ENCODE measurements at places on chromosomes 5 and 9.

- no peak for DNase-seq
Measured at GRCh38 chr5:81081461-81081835, 121.3 kb downstream of the RASGRF2 start.

DNA sequence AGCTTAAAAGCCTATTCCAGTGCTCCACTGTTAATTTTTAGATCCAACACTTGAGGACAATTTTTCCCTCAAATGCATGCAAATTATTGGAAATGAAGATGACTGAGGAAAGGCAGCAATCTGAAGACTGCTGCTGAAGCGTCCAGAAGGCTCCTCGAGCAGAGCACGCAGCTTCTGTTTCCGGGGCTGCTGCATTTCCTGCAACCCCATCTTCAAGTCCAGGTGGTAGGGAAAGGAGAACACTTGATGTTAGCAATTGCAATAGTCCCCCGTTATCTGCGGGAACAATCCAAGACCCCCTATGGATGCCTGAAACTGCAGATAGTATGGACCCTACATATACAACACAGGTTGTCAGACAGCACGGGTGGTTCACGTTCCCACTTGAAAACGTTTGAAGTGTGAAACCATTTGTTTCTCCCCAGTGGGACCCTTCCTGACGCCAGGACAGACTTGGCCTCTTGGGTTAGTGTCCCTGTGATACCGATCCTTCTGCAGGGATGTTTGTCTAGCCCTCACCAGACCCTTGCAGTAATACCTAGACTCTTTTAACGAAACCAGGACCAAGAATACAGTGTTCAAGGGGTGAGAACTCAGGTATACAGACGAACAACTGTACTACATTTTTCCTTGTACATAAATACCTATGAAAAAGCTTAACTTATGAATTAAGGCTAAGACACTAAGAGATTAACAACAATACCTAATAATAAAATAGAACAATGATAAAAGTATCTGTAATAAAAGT, 152.3 kb downstream of the HSD17B3 start:
- DNase-seq, result no peak

GRCh38 chr9:73810585-73811215, 659.0 kb downstream of the ANXA1 start:
- DNase-seq, result no peak

GRCh38 chr5:77168161-77168878, 42.2 kb upstream of the PDE8B start:
- peak; percentile 12 for DNase-seq

DNA sequence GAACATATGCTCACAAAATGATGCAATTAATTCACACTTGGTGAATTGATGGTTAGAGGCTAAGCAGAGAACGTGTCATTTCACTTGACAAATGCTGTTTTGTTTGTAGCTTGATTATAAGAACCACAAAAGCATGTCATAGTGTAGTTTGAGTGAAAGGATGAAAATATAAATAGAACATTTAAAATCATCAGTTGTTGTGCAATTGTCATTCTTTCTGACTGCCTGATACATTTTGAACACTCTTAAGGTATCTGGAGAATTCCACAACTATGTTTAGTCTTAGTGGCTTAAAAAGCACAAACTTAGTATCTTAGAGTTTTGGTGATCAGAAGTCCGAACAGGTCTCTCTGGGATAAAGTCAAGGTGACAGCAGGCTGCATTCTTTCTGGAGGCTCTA, 129.4 kb downstream of the BASP1 start:
- no peak for DNase-seq

DNA sequence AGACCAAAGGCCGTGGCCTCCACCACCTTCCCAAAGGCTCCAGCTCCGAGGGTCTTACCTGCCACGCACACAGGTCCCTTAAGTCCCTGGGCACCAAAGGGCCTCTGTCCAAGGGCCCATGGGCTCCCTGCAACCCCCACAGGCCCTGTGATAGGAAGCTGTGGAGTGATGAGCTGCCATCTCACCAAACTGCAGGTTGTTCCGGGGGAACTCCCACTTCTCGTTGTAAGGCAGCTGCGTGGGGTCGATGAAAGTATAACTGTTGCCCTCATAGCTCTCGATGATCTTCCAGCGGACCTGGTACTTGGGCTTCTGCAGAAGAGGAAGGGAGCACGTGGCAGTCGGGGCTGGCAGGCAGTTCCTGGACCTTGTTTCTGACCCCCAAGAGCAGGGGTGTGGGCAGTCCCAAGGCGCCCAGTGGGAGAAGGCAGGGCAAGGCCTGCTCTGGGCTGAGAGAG, 24.8 kb downstream of the CSF1R start:
- no peak for DNase-seq

- no peak for DNase-seq
Measured at GRCh38 chr5:14794583-14795230, 76.9 kb downstream of the ANKH start.

DNA sequence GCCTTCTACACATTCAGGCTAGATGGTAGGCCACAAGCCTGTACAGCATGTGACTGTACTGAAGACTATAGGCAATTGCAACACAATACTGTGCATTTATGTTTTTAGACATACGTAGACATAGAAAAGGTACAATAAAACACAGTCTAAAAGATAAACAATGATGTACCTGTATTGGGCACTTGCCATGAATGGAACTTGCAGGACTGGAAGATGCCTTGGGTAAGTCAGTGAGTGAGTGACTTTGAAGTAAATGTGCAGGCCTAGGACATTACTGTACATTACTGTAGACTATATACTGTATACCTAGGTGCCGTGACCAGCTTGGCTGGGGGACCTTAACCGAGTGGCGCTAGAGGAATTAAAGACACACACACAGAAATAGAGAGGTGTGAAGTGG, 53.1 kb downstream of the CTSL start:
- no peak for DNase-seq

GRCh38 chr9:36034234-36034633, 2.5 kb upstream of the RECK start:
- DNase-seq, result no peak

GRCh38 chr9:91864380-91864779, 85.6 kb downstream of the ROR2 start:
- no peak for DNase-seq

All from NCI-H1092 (cell line).